ENCODE measurements at places on chromosomes 11 and 22.

- no peak for DNase-seq
Measured at GRCh38 chr11:985406-985805, 51.1 kb downstream of the MUC6 start.

DNA sequence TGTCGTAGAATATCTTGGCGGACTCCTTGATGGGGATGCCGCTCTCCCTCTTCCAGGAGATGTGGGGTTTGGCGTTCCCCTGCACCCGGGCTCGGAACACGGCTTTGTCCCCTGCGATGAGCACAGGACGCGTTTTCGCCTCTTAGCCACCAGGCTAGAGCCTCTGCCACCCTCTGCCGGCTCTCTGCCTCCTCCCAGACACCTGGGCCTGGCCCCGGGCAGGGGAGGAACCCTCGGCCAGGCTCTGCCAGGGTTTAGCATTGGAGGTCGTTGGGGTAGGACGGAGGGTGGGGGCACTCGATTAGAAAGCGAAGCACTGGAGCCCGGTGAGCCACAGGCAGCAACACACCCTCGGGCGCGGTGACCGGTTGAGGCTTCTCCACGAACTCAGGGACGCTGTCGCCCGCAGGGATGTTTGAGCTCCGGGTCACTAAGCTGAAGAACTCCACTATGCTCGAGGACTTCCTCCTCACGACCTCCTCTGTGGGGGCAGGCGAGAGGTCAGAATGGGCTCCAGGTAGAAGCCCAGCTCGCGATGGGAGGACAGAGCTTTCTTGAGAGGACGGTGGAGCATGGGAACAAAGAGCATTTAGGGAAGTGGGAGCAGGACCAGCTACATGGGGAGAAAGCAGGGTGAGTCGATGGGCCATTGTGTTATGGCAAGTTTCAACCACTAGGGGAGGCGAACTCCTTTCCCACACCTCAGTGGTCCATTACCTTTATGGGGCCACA is 4.3 kb downstream of the IGSF22 start:
- DNase-seq = peak; percentile 31

DNA sequence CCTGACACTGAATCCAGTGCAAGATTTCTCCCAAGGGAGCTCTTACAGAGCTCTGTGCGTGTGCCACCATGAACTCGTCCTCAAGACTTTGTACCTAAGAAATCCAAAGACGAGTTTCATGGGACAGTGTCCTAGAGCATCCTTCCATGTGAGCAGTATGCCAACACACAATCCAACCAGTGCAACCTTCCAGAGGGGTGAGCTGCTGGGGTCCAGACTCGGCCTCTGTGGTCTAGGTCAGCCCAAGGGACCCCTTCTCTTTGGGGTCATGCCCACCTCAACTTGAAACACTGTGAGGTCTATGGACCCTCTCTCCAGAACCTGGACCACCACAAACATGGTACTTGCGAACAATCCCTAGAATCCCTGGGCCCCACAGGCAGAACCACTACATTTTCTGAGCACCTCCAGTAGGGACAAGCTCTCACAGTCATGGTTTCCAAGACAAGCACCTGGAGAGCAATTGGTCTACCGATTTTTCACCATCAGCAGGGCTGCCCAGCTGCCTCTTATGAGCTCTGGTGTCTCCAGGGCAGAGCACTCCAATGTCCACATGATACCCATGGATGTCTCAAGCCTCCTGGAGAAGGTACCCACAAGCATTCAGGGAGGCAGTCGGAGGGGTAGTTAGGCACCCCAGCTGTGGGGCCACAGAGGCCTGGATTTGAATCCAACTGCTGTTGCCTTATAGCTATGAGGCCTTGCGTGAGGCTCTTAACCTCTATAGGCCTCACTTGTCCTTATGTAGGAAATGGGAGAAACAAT is 7.7 kb downstream of the CHST1 start:
- DNase-seq = no peak

DNA sequence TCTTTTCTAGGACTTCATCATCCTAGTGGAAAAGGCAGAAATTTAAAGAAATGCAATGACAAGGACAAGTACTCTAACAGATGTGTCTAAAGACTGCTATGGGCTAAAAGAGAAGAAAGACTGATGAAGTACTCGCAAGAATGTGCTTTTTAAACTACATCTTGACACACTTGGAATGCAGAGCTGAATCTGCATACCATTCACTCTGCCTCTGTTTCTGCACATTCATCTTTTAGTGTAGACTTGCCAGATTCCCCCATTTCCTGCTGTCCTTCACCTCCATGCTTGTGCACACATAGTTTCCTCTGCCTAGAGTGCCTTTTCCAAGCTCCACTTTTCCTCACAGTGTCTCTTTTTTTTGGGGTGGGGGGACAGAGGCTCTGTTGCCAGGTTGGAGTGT is 239.0 kb upstream of the CCDC179 start:
- DNase-seq = no peak
